ENCODE measurements at places on chromosomes 3 and 15.

DNA sequence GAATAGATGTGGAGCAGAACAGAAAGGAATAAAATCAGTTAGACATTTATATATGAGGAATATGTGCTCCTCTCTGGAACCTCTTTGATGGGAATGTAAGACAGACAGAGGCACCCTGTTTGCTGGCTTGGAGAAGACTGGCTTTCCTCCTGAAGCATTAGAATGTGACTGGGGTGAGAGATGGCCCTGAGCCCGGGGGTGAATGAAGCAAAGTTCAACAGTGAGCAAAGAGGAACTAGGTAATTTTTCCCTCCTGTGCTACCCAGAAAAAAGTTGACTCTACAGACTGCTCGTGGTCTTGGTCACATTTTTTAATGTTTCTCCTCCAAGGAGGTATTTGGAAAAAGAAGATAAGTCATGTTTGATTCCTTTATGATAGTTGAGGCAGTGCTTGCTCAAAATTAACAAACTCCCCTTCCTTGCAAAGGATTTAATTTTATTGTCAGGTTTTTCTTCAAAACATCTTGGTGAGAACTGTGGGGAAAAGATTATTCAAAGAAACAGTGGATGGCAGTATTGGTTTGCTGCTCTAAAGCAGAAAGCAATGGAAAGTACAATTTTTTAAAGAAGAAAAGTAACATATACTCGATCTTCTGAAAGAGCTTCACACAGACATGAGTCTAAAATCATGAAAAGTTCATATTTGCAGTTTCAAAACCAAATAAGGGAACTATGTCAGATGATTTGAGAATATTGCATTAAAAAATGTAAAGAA, 370.4 kb upstream of the CDIN1 start:
- DNase-seq, result no peak

DNA sequence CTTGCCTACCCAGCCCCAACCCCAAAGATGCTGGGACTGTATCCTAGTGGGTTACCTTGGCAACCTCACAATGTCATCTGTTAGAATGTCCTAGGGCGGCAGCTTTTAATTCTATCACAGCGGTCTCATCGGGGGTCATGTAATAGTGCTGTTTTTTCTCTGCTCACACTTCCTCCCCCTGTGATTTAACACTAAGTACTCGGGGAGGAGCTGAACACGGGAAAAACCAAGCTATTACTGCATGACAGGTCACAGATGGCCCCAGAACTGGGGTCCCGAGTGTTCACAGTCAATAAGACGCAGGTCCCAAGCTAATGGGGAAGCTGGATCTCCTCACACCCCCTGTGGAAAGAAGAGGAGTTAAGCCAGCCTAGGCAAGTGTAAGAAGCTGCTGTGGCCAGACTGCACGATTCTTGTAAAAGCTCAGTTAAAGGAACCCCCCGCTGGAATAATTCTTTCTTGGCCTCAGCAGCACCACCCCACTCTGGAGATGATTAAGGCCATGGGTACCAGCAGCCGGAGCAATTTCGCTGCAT, 2.5 kb upstream of the RFTN1 start:
- no peak for DNase-seq

DNA sequence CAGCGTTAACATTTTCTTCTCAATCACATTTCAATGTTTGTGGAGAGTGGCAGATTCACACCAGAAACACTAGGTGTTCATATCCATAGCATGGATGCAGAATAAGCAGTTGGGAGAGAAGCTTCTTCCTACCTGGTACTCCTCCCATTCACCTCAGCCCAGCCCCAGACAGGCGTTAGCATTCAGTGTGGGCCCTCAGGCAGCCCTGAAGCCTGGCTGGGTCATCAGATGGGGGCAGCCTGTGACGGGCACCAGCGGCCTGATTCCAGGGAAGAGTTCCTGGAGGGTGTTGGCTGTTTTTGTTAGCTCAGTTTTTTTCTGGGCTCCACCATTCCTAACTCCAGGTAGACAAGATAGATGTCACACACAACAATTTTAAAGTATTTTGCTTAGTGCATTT, 31.1 kb downstream of the APH1B start:
- no peak for DNase-seq

- DNase-seq, result no peak
Measured at GRCh38 chr15:88108991-88109390, 147.5 kb downstream of the NTRK3 start.

DNA sequence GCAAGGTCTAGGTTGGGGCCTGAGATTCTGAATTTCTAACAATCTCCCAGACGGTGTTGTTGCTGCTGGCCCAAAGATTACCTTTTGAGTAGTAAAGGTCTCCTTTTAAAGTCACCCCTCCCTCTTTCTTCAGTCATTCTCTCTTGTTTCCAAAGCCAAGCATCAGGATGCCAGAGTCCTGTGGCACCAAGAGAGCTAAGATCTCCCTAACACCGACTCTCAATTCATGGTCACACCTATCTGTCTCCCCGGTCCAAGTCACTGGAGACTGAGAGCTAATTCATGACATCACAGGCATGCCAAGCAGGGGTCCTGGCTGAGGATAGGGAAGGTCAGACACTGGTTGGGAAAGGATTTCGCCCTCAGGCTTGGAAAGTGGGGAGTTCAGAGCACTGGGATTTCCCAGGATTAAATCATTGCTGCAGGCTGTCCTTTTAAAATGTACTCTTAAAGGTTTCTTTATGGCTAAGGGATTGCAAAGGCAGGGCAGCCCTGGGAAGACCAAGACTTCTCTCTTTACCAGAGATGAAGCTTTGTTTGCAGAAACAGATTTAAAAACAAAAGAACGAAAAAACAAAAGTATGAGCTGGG, 7.3 kb downstream of the SHOX2 start:
- DNase-seq, result no peak

DNA sequence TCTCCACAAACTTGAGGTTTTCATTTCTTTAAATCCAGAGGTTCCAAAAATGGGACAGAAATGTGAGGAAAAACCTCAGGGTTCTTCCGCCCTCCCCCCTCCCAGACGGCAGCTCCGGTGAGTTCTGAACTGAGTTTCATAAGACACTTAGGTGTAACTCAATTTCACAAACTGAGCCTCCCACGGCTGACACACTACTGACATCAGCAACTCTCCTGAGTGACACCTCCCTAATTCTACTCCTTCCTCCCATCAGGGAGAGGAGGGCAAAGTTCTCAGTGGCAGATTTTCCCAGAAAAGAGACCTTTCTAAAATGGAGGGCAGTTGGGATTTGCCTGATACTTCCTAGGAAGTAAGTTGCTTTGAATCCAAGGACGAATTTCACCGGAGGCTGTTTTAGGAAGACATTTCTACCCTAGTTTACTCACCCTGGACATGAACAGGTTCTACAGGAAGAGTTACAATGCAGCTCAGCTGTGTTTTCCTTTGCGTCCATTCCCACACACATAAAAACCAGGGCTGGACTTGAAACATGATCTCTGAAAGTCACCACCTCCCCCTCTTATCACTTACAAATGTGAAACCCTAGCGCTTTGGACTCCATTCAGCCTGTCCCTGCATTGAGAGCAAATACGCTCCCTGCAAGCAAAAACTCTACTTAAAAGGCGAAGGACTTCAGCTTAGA, 78.1 kb upstream of the LMOD3 start:
- DNase-seq, result no peak

DNA sequence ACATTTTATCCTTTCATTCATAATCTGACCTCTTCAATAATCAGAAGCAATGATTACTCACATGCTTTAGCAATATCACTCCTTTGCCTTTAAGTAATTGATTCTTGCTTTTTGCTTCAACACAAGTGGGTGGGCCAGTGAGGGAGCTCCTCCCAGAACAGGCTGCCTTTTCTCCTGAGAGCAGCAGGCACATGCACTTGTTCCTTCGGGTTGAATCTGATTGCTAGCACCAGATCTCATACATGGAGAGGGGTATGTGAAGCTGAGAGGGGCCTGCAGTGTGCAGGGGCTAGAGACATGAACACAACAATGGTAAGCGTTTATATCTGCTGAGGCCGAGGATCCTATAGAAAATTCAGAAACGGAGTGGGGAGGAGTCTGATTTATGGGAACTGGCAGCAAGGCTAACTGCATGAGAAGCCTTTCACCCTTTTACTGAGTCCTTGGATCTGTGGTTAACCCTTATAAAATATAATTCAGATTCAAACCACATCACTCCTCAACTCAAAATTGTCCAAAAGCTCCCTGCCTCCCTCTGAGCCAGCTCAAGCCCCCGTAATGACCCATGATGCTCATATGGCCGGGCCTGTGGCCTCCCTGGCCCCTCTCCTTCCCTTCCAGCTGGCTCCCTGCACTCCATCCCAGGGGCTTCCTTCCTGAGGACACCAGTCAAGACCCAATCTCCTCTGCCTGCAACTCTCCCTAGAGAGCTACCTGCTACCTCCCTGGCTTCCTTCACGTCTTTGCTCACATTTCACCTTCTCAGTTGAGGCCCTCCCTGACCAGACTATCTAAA, 32.4 kb downstream of the ZNF445 start:
- no peak for DNase-seq

GRCh38 chr3:30988769-30989168, 94.3 kb upstream of the GADL1 start:
- no peak for DNase-seq

GRCh38 chr15:41340189-41340695, 7.6 kb downstream of the NUSAP1 start:
- no peak for DNase-seq
